ENCODE measurements at places on chromosomes 7 and 10.
A peak's percentile ranks its signal among the peaks of the same experiment; 100 is the strongest.

DNA sequence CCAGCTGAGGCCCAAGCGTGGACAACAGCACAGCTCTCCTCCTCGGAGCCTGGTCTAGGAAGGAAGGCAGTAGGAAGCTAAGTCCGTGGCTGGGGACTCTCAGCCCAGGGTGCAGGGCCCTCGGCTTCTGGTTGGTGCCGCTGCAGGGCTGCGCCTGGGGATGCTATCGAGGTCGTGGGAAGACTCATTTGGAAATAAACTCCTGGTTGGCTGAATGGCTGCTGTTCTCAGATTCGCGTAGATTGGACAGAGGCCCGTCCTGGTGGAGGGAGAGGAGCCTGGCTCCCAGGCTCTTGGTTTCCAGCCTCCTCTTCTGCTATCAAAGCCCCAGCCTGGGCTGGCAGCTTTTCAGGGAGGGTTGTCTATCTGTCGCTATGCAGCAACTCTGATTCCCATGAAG lies 152.6 kb upstream of the FZD8 start:
- no peak for DNase-seq

DNA sequence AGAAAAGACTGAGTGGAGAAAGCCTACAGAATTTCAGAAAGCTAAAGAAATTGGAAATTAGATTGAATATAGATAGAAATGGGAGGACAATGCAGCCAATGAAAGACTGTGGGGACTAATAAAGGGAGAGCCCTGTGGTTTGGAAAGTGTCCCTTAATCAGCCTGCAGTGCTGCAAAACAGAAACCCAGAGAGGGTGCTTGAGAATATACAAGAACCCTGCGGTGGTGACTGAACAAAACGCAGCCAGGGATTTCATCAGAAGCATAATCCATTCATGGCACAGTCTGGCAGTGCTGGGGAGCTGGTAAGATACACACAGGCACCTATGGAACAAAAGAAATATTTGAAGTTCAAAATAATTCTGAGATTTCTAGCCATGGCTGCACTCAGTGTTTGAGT lies 19.1 kb downstream of the CEP41 start:
- peak; percentile 8 for DNase-seq

DNA sequence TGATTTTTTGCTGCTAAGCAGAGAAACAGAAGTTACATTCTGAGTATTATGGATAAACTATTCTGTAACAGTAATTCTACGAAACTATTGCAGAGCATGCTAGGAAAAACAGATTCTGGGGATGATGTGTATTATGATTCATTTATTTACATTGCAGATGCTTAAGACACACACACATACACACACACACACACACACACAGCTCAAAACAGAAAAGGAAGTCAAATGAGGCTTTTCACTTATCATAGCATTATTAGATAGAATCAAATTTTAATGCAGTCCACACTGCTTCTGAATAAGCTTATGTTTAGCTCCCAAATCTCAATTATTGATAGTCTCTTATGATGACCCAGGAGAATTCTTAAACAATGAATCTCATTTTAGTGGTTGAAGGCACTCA lies 307.2 kb downstream of the HGF start:
- DNase-seq = peak; percentile 30

DNA sequence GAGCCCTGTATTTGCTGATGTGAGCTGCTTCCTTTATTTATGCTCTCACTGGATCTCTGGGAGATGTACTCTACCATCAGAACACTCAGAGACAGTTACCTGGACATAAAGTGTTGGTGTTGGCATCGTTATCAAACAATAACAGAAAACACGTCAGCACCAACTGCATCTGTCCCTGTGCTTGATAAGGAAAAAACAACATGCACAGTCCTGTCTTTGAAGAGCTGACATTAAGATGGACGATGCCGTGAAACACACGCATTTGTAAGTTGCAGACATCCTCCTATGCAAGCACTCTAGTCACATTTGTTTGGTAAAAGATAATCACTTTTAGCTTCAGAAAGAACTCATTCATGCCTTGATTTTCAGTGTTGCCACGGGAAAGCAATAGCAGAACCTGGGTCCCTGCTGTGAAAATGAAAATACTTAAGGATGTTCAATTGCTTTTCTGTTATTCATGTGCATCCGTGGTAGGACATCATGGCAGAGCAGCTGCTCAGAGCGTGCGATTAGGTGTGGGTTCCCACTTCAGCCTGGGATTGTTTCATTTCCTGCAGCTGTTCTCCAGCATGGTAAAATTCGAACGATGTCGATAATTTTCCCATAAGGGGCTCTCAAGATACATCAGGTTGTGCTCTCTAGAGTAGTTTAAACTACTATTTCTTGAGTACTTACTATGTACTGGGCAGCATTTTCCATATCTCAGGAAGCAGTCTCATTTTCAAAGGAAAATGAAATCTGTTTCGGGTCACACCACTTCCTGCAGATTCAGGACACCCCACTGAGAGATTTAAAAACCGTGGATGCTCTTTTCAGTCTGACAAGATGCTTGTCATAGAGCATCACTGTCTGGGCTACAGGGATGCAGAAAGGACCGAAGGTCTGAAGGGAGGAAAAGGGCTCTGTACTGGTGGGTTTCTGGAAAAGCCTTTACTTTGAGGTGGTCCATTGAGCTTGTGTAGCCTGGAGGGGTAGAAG lies 248.7 kb downstream of the CAMK1D start:
- DNase-seq = no peak

DNA sequence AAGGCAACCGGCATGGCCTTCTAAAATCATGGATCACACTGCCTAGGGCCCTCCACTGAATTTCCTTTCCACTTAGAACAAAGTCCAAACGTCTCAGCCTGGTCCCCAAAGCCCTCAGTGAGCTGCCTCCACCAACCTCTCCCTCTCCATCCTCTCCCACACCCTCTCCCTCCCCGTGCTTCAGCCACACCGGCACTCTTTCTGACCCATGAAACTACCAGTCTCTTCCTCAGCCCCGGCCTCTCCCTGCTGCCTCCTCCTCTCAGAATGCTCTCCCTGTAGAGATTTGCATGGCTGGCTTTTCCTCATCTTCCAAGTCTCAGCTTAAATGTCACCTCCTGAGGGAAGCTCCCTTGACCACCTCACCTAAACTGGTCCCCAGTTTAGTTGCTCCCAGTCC lies 219.0 kb upstream of the ZMIZ1 start:
- DNase-seq = no peak

DNA sequence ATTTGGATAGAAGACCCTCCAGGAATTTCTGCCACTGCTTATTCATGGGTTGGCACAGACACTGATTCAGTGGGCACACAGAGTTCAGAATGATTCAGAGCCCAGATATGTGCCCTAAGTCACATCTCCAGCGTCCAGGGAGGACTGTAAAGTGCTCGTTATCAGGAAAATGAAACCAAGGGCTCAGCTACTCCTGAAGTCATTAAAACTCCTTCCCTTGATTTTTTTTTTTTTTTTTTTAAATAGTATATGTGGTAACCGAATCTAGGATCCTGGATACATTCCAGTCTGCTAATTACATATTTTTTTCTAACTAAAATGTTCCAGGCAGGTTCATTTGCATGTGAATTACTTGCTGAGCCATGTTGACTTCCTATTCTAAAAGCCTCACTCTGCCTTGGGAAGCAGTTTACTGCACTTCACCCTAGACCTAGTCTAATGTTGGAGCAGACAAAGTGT lies 34.7 kb downstream of the MET start:
- peak; percentile 71 for DNase-seq

DNA sequence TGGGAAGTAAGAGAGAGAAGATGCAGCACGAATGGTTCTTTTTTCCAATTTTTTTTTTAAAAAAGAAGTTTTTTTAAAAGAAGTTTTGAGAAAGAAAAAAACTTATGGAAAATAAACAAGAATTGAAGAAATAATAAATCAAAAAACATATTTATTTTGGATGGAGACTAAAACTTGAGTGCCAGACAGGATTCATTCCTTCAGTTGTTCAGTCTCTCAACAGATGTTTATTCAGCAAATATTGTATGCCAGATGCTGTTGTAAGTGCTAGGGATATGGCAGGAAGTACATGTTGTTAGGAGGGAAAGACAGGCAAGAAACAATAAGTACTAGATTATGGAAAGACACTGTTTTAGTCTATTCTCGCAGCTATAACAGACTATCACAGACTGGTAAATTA lies 750.7 kb upstream of the PHF14 start:
- DNase-seq = no peak

- DNase-seq = no peak
Measured at GRCh38 chr10:70565556-70566514, 36.7 kb downstream of the PRF1 start.

DNA sequence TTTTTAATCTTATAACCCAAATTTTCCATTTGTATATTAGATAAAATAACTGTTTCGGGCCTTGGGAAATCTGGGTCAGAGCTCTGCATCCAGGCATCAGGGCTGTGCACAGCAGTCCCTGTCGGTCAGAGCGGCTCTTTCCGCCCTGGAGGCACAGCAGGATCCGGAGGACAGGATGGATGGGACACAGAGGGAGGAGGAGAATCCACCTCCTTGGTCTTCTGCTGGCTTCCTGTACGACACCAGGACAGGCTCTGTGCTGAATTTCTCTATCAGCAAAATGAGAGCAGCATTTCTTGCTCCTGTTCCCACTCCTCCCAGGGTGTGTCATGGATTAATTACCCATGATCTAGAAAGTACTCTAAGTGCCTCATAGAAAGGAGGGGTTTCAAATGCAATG lies 254.9 kb downstream of the SKAP2 start:
- DNase-seq = no peak

DNA sequence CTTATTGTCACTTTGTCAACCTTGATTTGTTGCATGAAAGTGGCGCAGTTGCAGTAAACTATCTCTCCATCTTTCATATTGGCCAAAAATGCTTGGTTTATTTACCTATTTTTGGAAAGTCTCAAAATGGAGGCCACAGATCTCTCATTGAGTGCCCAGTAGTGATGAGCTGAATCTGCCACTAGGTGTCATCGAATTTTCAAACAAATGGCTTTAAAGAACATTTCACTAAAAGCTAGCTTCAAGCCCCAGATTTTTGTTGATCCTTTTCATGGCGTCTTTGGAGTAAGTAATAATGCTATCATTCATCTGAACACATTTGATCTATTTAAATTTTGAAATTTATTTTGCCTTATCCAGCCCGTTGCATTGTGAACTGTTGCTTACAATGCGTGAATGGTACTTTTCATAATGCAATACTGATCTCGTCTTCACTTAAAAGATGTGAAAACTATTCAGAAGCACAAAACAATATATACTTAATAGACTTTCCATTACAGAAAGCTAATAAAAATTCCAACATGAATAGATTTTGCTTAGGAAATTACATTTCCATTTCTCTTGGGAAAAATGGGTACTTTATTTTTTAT lies 236.2 kb downstream of the DNAJB9 start:
- DNase-seq = peak; percentile 26

DNA sequence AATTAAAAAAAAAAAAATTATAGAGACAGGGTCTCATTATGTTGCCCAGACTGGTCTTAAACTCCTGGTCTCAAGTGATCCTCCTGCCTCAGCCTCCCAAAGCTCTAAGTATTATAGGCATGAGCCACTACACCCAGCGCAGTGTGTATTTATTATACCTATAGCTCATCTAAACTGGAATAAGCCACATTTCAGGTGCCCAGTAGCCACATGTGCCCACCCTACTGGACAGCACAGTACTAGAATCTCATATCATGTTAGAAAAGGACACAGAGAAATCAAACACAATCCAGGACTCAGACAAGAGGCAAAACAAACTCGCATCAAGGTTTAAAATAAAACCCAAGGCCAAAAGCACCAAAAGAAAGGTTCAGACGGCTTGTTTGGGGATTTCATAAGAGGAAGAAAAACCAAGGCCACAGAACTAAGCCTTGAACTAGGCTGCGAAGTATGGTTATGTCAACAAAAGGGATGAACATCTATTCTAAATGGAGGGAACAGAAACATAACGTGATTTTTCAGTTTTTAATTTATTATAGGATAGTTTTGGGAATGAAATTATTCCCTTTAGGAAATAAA lies 32.3 kb downstream of the SLC16A9 start:
- DNase-seq = no peak

GRCh38 chr7:108985037-108985436 lies 415.4 kb downstream of the DNAJB9 start:
- DNase-seq = no peak

DNA sequence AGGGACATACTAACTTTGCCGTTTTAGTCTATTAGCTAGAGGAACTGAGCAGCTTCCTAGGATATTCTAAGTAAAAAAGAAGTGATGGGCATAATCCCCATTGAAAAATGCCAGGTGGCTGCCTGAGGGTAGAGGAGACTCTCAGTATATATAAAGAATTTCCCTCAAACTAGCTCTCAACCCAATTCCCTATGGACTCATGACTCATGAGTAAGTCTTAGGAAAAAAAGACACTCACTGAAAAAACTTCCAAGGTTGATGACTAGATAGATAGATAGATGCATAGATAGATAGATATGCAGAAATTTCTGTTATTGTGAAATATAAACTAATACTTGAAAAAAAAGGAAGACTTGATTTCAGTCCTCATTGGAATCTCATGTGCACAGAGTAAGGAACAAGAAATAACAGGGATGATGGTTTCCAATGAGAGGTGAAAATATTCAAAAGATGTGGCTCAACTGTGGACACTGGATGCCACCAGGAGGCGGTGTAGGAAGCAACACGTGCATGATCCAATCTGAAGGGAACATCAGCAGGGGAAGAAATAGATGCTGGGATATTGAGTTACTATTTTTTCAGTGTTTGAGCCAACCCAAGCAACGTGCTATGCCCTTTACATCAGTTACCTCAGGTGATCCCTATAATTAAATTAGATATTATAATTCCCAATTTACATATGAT lies 711.0 kb upstream of the LRRTM3 start:
- peak; percentile 8 for DNase-seq

DNA sequence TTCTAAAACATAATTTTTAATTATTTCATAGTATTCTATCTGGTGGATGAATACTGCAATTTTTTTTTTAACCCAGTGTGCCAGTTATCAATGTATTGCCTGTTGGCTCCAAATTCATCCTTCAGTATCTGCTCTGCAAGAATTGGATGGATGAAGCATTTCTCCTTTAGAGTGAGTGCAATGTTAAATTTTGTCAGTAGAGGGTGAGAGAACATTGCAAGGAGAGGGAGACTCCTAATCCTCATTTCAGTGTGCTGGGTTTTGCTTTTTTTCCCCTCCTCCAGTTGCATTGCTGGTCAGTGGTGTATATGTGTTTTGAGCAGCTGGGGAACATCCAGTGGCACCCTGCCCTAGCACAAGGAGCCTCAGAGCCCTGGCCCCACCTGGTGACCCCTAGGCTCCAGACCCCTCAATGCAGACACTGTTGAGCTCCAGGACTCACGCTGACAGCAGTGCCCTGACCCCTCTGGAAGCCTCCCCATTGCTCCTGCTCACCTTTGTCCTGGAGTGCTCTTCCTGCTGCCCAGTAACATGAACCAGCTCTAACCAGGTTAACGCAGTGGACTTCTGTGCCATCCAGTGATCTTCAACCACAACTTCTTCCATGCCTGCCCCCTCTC lies 199.4 kb downstream of the USP6NL start:
- DNase-seq = no peak
